Ascending aorta (tissue), 2 donors: ENCODE measurements at places on chromosomes 2 and 18. TPM values are rescaled to one million over a fixed set of nuclear protein-coding genes. Genes with fewer than 3 reads are reported as not detected.

Gene HSBP1L1
- 1.3 TPM for total RNA-seq

Gene TDRD15
- not detected for total RNA-seq

DNA sequence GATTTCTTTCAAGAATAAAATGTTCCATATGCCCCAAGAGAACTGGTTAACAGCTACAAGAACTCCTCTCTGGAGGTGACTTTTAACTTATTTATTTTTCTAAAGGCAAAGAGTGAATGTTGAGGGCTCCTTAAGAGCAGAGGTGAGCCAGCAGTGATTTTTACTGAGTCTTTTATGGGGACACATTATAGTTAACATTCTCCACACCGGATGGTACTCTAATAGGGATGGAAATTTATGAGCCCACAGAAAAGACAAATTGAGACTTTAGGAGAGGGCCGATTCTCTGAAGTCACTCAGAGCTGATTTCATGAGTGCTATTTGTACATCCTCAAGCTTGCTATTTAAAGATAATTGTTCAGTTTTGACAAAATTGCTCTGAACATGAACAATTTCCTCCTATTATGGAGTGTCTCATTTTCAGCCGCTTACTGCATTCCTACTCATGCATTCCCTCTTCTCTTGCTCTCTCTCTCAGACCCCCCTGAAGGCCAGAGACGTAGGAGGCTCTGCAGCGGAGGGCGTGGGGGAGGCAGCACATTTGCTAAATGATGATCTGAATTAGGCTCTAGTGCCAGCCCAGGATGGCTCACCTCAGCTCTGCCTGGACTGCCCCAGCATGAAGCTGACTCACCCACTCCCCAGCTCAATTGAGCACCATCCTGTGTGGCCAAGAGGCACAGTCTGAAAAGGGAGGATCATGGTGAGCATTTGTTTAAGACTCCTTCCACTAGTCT lies 5.9 kb upstream of the RPL37A start:
- H3K4me1 ChIP-seq = peaks cover 5% of the 10 kb centered on the region
- no peaks in the 10 kb centered on the region for H3K27me3 ChIP-seq
- H3K4me3 ChIP-seq = no peak overlapping the region
- no peaks in the 10 kb centered on the region for H3K36me3 ChIP-seq

DNA sequence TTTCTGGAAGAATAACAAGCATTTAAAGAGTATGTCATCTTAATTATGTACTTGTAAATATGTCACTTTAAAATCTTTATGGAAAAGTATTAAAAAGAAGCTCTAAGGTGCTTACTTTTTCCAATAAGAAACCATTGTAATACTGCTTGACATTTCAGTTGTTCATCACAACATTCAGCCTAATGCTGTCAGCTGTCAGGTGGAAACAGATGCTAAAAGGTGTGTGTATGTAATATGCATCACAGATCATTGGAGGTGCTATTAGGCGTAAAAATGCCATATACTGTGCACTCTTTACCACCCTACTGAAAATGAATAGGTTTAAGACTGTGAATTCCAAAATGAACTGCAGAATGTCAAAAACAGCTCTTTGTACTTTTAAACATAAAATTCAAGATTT lies 40.3 kb downstream of the METTL8 start:
- no peak overlapping the region for H3K4me3 ChIP-seq
- no peak for DNase-seq
- peaks cover 2% of the 10 kb centered on the region for H3K4me1 ChIP-seq
- H3K27ac ChIP-seq = no peak overlapping the region

- no peak overlapping the region for H3K27ac ChIP-seq
- H3K4me3 ChIP-seq = no peak overlapping the region
- DNase-seq = no peak
- no peaks in the 10 kb centered on the region for H3K36me3 ChIP-seq
- H3K27me3 ChIP-seq = no peaks in the 10 kb centered on the region
- H3K4me1 ChIP-seq = no peaks in the 10 kb centered on the region
Observed at GRCh38 chr18:42474577-42474976, 519.5 kb downstream of the PIK3C3 start.
